ENCODE measurements at places on chromosomes 1 and 21. TPM values are rescaled to one million over a fixed set of nuclear protein-coding genes. Genes with fewer than 3 reads are reported as not detected.
A peak's percentile ranks its signal among the peaks of the same experiment; 100 is the strongest.

Gene RGS13
- not detected for polyA plus RNA-seq

Gene KCNJ10
- polyA plus RNA-seq, result 1.7 TPM

Gene SGIP1
- polyA plus RNA-seq, result 1.2 TPM

Gene SPRR1A
- polyA plus RNA-seq, result not detected

DNA sequence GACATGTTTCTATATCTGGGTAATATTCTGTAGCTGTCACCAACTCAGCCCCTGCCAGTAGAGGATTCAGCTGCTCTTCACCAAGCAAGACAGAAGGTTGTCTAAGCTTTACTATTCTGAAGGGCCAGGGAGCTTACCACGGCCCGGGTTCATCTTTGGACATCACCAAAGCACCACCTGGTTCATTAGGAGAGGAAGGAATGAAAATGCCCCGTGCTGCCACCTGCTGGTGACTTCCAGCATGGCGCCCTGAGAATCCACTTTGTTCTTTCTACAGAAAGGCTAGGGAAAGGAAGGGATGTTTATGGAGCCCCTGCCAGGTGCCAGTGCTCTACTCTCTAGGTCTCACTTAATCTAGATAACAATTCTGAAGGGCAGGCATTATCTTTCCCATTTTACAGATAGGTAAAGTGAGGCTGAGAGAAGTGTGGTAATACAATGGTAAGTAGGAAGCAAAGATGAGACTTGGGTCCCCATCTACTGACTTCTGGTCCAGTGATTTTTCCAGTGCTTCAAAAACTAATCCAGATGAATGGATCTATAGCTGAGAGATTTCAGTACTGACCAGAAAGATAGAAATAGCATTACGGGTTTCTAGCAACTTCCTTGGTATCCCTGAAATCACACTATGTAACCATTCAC, 79.5 kb downstream of the BEND5 start:
- DNase-seq, result peak; percentile 97

DNA sequence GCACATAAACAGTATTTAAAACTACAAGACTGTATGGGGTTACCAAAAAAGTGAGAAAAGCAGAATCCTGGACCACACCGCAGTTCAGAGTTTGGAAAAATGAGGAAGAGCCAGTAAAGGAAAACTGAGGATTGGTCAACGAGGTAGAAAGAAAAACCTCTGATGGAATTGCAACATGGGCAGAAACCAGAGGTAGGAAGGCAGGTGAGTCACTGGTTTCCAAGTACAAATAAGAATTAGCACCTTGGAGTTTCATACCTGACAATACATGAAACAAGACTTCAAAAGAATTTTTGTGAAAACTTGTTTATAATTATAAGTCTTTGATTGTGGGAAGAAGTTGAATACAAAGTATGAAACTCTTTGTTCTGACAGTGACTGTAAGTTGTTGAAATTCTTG, 533.7 kb upstream of the DAB1 start:
- DNase-seq, result no peak

DNA sequence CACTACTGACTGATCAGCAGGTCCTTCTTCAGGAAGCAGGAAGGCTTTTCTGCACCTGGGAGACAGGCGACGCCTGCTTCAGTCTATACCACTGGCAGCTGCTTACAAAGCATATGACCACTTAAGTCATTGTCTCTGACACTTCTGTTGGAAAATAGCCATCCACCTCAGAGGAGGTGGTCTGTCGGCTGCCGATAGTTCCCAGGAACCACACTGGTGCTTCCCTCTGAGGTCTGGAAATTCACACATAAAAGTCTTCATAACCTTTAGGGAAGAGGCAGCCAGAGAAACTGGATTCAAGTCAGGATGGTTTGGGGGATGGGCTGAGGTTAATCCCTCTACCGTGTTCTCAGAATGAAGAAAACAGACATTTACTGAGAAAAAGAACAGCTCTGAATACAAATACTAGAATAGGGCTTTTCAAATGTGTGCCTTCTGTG, 15.6 kb upstream of the SRP9 start:
- no peak for DNase-seq

DNA sequence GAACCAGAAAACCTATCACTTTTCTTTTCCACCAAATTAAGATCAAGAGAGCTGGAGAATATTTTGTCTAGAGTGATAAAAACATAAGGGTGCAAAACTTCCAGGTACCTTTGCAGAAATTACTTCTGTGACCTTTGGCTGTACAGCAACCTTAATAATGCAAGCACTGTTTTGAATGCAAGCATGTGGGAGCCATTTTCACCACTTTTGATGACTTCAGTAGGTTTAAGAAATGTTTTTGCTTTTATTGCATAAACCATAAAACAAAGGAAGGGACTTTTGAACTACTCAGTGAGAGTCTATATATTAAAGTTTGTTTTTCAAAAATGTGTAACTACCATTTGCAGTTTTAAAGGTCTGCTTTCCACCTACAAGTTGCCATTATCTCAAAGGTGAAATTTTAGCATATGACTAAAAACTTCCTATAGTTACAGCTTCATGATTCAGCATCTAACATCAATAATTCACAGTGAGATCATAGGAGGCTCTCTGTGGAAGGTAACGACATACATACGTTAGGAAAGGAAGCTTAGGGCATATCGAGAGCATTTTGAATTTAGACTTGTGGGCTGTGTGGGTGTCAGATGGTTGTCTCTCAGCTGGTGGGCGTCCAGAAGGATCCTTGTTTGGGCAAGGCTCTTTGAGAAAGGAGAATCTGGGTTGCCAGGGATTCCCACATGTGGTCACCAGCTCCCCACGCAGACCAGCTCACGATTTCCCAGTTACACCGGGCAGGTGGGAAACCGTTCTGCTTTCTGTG, 1.1 kb upstream of the GADD45A start:
- no peak for DNase-seq

- peak; percentile 79 for DNase-seq
These were observed at the start of gene KLHDC7A for GRCh38 chr1:18480315-18481189. Gene KLHDC7A, plus strand, starts transcription at chr1:18480930. Its CDS starts 52 bp downstream, at chr1:18480982.

GRCh38 chr1:184691719-184692324, 62.8 kb downstream of the EDEM3 start:
- no peak for DNase-seq

DNA sequence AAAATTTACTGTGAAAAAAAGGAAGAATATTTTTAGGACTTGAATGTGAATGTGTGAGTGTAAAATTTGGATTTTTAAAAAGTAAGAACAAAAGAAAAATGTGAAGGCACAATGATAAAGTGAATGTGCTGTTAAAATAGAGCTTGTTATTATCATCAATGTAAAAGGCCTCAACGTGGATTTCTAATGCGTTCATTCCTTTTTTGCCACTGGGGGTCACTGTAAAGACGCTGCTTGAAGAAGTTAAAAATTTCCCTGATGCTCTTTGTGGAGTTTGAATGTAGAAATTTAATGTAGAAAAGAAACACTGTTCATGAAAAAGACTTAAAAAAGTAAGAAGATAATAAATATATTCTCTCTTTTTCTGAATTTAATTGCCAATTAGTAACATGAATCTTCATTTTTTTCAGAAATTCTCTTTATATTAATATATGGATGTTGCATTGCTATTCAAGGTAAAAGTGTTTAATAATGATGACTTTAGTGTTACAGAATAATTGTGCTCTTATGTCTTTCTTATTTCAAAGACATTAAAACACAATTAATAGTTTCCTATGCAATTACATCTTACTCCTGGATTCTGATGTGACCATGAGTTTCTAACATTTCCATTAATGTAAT, 161.5 kb downstream of the DNM3 start:
- no peak for DNase-seq

- DNase-seq, result no peak
These were observed 27.3 kb upstream of the TP53BP2 start for GRCh38 chr1:223873044-223873443.

DNA sequence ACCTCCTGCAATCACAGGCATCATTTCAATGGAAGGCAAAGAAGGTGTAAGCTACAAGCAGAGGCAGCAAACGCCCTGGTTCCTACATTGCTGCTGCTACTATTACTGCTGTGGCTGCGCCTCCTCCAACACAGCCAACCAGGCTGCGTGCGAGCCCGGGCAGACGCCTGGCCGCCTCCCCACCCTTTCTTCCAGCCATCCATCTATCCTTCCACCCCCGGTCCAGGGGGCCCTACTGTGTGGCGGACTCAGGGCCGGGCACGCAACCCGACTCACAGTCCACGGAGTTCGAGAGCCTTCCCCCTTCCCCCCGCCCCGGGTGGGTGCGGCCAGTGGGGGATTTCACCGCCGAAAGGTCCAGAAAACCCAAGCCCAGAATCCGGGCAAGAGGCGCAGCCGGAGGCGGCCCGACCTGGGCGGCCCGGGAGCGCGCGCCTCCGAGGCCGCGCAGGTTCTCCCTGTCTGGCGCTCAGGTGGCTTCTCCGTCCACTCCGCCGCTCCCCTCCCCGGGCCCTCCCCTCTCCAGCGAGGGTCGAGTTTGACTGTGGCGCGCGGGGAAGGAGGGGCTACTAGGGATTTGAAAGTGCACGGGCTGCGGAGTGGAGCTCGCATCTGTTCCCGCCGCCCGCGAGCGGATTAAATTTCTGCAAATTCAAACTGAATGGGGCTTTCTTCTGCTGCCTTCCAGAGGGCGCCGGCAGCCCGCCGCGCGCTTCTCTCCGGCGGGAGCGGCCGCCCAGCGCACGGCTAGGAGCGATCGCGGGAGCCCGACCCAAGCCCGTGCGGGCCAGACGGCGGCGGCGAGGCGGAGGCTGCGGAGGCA, at the start of gene HUNK:
HUNK (plus strand) TSS at position 569 of the 823 bp plus-strand sequence. CDS start 655 bp downstream, outside the sequence.
- no peak for DNase-seq

GRCh38 chr1:183152180-183152579, 33.9 kb upstream of the LAMC2 start:
- DNase-seq, result no peak

- no peak for DNase-seq
These were observed 303.6 kb downstream of the BARHL2 start for GRCh38 chr1:90413519-90413918.

DNA sequence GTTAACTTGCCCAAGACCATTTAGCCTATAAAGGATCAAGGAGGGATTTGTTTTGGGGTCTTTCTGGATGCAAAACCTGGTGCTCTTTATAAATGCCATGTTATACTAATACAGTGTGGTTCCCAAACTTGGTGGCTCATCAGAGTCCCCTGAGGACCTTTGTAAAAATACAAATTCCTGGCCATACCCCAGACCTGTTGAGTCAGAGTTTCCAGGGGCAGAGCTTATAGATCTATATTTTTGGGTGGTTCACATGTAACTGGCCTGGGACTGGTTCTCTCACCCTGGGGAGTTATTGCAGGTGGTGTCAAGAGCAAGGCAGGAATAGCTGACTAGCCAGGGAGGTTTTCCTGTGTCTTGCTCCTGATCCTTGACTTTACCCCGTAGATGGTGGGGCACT, 136.9 kb upstream of the HNRNPU start:
- DNase-seq, result no peak

DNA sequence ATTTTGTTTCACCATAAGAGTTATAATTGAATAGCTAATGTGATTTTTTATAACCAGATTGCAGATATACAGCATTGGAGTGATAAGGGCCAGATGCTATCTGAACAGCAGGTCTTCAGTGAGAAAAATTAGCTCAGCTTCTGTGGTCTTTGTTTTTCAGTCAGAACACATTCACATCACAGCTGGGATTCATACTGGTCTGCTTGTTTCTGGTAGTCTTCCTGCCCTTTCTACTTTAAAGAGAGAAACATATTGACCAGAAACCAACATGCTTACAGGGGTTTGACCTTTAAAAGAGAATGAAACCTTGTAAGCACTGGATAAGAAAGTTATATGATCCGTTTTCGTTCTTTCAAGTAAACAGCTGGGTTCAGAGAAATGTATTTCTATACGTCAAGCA, 213.7 kb upstream of the TMPRSS15 start:
- DNase-seq, result no peak

- DNase-seq, result no peak
These were observed 244.8 kb downstream of the LRRIQ3 start for GRCh38 chr1:73953186-73953585.

GRCh38 chr1:35210321-35211119, 17.6 kb upstream of the SFPQ start:
- peak; percentile 34 for DNase-seq

DNA sequence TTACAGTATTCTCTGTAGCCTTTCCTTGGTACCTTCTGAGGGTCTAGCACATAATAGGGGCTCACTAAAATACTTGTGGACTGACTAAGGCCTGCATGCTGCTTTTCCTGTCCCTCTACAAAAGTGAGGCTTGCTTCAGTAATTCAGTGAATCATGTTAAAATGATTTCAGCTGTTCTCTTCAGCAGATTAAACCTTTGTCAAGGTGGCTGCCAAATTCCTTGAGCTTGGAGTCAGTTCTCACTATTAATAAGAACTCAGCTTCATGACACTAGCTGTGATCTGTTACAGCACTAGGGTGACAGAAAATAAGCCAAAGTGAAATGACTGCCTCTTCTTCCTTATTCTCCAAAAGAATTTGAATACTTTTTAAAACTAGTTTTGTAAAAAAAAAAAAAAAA, 128.8 kb downstream of the KCNN3 start:
- DNase-seq, result no peak

GRCh38 chr1:164912290-164912689, 353.3 kb downstream of the PBX1 start:
- no peak for DNase-seq

DNA sequence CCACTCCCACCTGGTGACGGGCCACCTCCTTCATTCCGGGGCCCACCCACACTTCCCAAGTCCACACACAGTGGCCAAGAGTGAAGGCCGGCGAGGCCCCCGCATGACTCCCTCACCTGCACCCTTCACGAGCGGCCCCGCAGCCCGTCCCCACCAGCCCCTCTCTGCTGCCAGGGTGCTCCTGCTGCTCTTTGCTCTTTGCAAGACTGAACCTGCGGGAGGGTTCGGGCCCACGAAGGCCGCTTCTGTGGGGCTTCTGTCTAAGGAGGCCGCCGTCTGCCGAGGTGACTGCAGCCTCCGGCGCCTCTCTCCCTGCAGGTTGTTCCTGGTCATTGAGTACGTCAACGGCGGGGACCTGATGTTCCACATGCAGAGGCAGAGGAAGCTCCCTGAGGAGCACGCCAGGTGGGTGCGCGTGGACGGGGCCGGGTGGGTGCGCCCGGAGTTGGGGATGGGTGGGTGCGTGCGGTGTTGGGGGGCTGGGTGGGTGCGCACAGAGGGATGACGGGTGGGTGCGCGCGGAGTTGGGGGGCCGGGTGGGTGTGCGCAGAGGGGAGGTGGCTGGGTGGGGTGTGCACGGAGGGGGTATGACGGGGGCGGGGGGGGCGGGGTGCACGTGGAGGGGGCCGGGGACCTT, 25.3 kb downstream of the FAAP20 start:
- DNase-seq, result no peak

- DNase-seq, result no peak
These were observed 5.7 kb downstream of the NTPCR start for GRCh38 chr1:232956081-232956480.

GRCh38 chr21:45639206-45640000, 4.1 kb upstream of the PCBP3 start:
- no peak for DNase-seq

DNA sequence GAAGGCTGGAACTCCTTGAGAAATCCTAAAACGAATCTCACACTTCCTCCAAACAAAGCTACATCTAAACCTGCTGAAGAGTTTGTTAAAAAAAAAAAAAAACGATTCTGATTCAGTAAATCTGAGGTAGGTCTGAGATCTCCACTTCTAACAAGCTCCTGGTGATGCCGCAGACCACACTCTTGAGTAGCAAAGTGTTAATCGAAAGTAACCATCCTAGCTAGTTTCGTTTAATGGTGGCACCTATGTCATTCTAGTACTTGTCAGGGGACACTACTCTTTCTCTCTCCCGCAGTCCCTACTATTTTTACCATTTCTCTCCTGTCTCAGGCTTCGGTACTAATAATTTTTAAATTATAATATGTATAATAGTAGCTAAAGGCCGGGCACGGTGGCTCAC, 2.1 kb downstream of the CLCC1 start:
- no peak for DNase-seq

- no peak for DNase-seq
These were observed 4.7 kb downstream of the ADIPOR1 start for GRCh38 chr1:202953392-202953791.

GRCh38 chr1:67988066-67988465, 62.4 kb downstream of the DIRAS3 start:
- DNase-seq, result no peak
